ENCODE measurements at places on chromosomes 2 and 18.

DNA sequence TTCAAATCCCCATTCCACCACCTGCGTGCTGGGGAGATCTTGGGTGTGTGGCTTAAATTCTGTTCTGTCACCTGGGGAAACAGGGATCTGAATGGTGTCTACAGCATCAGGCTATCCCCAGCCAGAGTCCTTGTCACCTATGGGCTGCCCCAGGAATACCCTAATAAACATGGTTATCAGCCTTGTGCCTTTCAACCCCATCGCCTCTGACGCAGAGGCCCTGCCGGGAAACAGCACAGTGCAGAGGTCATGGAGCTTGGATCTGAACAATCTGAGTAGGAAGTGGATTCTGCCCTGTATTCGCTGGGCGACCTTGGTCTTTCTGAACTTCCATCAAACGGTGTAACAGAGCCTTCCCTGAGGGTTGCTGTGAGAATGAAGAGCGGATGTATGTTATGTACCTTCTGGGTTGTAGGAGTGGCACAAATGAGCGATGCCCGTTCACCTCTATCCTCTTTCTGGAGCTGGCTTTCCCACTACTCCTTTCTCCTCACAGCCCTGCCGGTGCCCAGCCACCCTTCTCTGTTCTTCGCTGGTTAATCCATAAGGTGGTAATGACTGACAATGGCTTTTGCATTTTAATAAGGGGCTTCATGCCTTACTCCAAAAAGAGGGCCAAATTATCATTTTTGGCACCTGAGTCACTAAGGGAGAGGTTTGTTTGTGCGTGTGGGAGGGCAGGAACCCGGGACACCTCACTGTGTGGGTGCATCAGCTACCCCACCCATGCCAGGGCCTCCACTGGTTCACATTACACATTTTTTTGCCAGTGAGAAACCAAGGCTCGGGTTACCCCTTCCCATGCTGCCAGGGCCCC is 256.5 kb downstream of the MYCN start:
- DNase-seq: no peak

DNA sequence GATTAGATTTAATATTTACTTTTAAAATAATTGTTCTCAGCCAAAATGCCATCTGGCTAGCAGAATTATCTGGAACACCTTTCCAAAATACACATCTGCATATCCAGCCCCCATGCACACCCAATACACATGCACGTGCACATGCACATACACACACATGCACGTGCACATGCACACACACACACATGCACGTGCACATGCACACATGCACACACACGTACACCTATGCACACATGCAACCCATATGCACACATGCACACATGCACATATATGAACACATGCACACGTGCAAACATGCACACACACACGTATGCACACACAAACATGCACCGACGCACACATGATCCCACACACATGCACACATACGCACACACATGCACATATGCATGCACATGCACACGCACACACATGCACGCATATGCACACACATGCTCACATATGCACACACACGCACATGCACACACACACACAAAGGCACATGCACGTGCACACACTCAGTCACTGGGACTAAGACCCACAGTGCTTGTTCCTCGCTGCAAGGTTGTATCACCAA is 53.5 kb downstream of the COPS8 start:
- no peak for DNase-seq

DNA sequence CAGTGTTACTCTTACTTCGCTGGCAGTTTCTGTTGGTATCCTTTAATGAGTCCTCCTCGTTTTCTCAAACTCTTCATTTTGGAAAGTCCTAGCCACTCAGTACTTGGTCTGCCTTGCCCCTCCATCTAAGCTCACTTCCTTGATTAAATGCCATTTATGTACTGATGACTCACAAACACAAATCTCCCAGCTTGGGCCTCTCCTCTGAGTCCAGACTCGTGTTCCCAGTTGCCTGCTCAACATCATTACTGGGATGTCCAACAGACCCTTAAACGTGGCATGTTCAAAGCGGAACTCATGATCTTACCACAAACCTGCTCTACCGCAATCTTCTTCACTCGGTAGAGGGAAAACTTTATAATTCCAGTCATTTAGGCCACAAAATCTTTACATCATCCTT is 13.8 kb upstream of the CCDC68 start:
- DNase-seq: no peak

DNA sequence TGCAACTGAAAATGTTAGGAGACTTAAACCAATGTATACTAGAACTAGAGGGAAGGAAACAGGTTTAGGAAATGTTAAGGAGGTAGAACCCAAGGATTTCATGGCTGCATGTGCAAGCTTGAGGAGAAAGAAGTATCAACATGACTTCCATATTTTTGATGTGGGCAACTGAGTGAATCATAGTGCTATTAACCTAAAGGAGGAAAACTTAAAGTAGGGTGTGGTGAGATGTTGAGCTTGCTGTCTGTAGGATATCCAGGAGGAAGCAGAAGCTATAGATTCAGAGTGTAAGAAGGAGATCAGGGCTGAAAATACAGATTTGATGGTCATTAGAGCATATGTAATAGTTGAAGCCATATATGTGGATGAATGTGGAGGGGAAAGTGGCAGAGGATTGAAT is 31.5 kb downstream of the NDC80 start:
- no peak for DNase-seq

- no peak for DNase-seq
Measured at GRCh38 chr2:103179798-103180197, 418.0 kb downstream of the TMEM182 start.

- DNase-seq: no peak
Measured at GRCh38 chr2:72897785-72898584, 10.8 kb downstream of the SPR start.

- DNase-seq: no peak
Measured at GRCh38 chr2:95231723-95232122, 24.4 kb downstream of the ZNF892 start.

- no peak for DNase-seq
Measured at GRCh38 chr18:78977637-78978348, 1.8 kb upstream of the SALL3 start.

- no peak for DNase-seq
Measured at GRCh38 chr2:233840520-233840919, 13.8 kb downstream of the HJURP start.

DNA sequence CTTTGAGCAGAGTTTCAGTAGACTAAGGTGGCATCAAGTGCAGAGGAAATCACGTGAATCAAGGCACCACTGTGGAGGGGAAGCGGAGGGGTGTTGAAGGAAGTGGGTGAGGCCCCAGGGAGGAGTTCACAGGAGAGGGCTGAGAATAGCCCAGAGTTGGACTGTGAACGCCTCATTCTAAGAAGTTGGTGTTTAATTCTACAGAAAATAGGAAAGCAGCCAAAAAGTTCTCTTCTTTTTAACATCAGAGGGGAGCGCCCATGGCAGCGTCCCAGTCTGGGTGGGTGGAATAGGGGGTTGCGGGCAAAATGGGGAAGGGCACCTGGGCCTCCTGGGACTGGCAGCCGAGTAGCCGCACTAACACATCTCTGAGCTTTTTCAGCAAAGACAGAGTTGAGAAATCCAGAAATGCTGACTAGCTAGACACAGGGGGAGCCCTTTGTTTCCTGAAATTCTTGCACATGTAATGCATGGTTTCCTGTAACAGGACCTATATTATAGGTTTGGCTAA is 97.0 kb downstream of the NEB start:
- peak; percentile 72 for DNase-seq

DNA sequence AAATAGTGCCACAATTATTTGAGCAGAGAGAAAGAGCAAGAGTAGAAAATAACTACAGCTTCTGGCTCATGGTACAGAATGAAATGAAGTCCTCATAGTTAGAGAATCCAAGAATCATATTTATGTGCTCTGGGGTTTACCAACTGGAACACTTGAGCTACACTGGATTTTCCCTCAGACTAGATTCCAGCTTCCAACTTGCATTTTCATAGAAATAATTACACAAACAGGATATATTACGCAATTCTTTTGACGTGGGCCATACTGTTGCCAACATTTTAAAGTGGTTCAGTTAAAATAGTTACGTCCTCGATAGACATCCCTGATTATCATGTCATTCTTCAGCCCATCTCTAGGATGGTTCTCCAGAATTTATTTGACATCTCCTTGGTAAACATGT is 129.2 kb downstream of the ETAA1 start:
- no peak for DNase-seq
